ENCODE measurements at places on chromosomes 1 and 21.

DNA sequence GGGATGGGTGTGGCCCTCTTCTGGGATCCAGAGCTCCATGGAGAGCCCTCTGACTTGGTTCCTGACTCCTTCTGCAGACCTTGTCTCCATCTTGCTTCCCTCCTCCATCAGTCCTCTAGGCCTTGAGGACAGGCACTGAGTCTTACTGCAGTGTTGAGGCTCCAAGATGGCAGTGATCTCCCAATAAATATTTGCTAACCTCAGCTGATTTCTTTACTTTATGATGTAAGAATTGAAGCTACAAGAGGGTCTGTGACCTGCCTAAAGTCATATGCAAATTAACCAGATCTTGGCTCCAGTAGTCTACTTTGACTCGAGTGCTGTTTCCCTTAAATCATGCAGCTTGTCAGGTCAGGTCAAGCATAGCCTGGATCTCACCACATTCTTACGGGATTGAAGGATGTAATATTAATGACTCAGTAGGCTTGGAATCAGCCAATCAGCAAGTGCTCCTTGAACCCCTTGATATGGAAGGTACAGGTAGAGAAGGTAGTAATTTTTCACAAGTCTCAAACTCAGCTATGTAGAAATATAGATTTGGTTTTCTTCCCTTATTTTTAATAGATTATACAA, 93.0 kb downstream of the CLIC6 start:
- no peak for DNase-seq

GRCh38 chr1:180169640-180170195, 15.0 kb downstream of the QSOX1 start:
- no peak for DNase-seq

GRCh38 chr1:201050515-201051277, 27.2 kb upstream of the KIF21B start:
- no peak for DNase-seq

- no peak for DNase-seq
Measured at GRCh38 chr21:35587841-35588380, 472.4 kb downstream of the SETD4 start.

DNA sequence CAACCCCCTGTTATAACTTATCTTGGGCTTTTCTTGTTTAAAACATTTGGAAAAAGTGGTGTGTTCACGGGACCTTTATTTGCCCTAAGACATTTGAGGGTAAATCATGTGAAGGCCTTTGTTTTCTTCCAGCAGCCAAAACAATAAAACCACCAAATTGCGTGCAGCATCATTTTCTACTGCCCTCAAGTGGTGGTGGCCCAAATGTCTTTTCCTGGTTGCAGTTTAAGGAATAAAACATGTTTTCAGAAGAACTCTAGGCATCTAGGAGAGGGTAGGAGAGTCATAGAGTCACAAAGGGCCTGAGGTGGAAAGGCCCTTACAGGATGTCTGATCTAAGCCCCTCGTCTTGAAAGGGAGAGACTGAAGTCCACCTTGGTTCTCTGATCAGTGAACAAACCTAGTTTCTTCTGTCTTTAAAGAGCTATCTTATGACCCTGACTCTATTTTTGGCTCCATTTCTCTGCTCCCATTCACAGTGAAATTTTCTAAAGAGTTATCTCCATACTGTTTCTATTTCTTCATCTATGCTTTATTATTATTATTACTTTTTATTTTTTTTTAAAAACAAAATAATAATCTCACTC, 16.0 kb upstream of the EPS15 start:
- peak; percentile 15 for DNase-seq

DNA sequence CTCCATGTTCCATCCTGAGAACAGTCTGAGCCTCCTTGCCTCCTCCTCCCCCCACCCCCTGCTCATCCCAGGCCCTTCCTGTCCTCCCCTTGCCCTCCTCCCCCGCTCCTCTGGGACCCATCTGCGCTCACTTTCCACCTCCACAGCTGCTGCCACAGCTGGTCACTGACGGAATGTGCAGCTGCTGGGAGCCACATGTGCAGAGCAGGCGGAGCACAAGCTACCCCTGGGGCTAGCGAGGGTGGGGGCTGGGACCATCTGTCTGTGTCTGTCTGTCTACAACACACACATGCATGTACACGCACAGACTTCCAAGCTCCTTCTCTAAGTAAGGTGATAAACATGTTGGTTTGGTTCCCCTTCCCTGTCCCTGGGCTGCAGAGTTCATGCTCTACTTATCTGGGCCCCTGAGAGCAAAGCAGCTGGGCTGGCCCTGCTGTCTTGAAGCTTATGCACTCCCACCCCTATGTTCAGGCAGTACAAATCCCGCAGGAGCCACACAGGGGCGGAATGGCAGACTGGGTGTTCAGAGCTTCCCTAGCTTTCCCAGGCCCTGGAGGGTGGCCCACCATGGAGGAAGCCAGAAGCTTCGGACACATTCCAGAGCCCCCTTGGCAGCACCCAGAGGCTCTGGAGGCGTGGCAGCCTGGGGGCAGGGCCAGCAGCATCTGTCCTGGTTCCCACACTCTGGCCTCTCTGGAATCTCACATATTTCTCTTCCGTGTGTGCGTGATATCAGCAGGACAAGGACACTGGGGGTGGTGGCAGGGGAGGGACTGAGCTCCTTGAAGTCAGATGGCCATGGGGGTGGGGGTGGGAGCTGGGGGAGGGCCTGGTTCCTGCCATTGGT, 7.0 kb upstream of the HEYL start:
- no peak for DNase-seq
